Fibroblast of villous mesenchyme (primary cell): ENCODE measurements at places on chromosomes 1 and 21. TPM values are rescaled to one million over a fixed set of nuclear protein-coding genes. Genes with fewer than 3 reads are reported as not detected.

Gene SMCP
- total RNA-seq = not detected in 2 replicates

Gene PYHIN1
- total RNA-seq = not detected in 2 replicates

Gene FAM72D
- 0.32 and 0.43 TPM in 2 replicates for total RNA-seq

Gene LRRC41
- 106 and 123 TPM in 2 replicates for total RNA-seq

Gene GBP5
- total RNA-seq = under 0.01 and 0.32 TPM in 2 replicates

Gene C2CD2
- 22.2 and 25.0 TPM in 2 replicates for total RNA-seq

Gene SYT6
- not detected in 2 replicates for total RNA-seq

Gene LCE3D
- not detected in 2 replicates for total RNA-seq

Gene PLA2G2D
- total RNA-seq = not detected in 2 replicates

Gene DPH2
- 18.6 and 22.5 TPM in 2 replicates for total RNA-seq

Gene PLD5
- total RNA-seq = not detected in 2 replicates

Gene FAM163A
- under 0.01 TPM in 2 replicates for total RNA-seq

Gene MCOLN3
- total RNA-seq = 0.86 and 0.97 TPM in 2 replicates
